Activated CD8-positive, alpha-beta memory T cell treated with anti-CD3 and anti-CD28 coated beads, Interleukin-2, amount 10 ng/mL, durations not matched to agents 7 days and 5 days (primary cell): ENCODE measurements at places on chromosomes 3 and 15.

DNA sequence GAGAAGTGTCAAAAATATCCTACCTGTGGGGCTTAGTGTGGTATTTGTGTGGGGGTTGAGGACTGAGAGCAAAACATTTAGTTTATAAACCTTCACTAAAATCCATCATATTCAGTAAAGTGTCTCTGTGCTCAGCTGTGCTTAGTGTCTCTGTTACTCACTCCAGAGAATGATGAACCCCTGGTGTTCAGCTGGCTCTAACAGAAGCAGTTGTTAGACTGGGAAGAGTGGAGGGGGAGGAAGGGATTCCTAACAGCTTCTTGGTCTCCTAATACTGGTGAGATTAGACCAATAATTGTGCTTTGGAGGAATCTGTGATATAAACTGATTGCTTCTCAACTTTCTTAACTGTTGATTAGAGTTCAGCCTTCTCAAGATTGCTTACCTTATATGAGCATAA is 1123.5 kb downstream of the ROBO2 start:
- no peak for DNase-seq
- no peak overlapping the region for H3K4me3 ChIP-seq
- no peaks in the 10 kb centered on the region for H3K27me3 ChIP-seq
- no peaks in the 10 kb centered on the region for H3K4me1 ChIP-seq

DNA sequence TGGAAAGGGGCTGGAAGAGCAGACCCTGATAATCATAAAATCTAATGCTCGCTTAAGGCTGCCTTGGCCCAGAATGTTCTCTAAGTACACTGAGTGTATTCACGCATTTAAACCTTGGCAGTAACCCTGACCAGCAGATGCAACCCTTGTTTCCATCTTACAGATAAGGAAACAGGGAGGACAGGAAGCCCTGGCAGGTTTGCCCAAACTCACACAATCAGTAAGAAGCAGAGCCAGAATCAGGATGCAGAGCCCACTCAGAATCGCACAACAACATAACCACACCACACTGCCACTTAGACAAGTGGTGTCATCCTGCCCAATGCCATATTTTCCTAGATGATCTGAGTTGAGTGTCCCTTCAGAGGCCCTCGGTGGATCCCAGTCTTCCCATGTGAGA is 214.5 kb upstream of the HES1 start:
- H3K36me3 ChIP-seq: no peaks in the 10 kb centered on the region
- no peak for DNase-seq
- no peaks in the 10 kb centered on the region for H3K4me1 ChIP-seq
- H3K27me3 ChIP-seq: peaks cover 6% of the 10 kb centered on the region

GRCh38 chr3:13085081-13085845 is 12.0 kb upstream of the IQSEC1 start:
- H3K27ac ChIP-seq: no peak overlapping the region
- H3K4me3 ChIP-seq: no peak overlapping the region
- peaks cover 8% of the 10 kb centered on the region for H3K4me1 ChIP-seq
- H3K36me3 ChIP-seq: no peaks in the 10 kb centered on the region

DNA sequence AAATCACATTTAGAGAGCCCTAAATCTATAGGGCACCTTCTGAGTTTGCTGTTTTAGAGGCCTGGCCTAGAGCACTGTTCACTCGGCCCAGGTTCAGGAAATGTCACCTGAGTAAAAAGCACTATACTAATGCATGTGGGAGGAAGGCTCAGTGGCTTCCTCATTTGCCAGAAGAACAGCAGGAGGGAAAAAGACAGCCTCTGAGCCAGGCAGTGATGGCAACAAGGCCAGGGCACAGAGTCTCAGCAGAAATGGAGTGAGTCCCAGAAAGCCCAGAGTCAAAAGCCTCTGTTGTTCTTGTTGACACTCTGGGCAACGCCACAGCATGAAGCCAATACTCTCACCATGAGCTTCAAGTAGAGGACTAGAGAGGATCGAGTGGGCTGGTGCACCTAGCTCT is 25.9 kb downstream of the LTF start:
- peaks cover 21% of the 10 kb centered on the region for H3K4me1 ChIP-seq
- no peak overlapping the region for H3K27ac ChIP-seq
- H3K4me3 ChIP-seq: no peak overlapping the region
- no peaks in the 10 kb centered on the region for H3K36me3 ChIP-seq
- H3K27me3 ChIP-seq: no peaks in the 10 kb centered on the region

- no peaks in the 10 kb centered on the region for H3K27me3 ChIP-seq
- H3K27ac ChIP-seq: peak overlapping the region; percentile 60
- H3K4me1 ChIP-seq: peaks cover 16% of the 10 kb centered on the region
Observed at GRCh38 chr3:142028243-142028777, 121.0 kb downstream of the TFDP2 start.

- H3K4me1 ChIP-seq: peaks cover 19% of the 10 kb centered on the region
- H3K4me3 ChIP-seq: no peak overlapping the region
- H3K36me3 ChIP-seq: no peaks in the 10 kb centered on the region
- H3K27ac ChIP-seq: peak overlapping the region; percentile 14
- peak; percentile 54 for DNase-seq
Observed at GRCh38 chr3:46695177-46695961, 1.9 kb upstream of the ALS2CL start.

DNA sequence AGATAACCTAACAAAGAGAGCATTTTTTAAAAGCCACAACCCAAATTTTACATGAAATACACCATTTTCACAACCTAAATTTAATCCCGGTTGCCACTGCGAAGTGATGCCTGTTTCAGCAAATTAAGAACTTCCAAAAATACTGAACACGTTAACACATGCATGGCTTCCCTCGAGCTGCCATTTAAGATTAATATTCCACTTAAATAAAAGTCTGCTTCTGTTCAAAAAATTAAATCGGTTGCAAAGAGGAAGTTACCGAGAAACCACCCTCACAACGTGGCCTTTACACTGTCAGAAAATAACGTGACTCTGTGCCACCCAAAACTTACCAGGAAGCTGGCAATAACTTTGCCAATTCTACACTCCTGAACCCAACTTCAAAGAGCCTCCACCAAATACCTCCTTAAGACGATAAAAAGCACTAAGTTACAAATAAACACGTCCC is 1.2 kb downstream of the TBL1XR1 start:
- peaks cover 30% of the 10 kb centered on the region for H3K36me3 ChIP-seq
- H3K4me3 ChIP-seq: peak overlapping the region; percentile 95
- DNase-seq: no peak
- H3K4me1 ChIP-seq: peaks cover 56% of the 10 kb centered on the region

GRCh38 chr15:57849317-57849716 is 142.8 kb downstream of the POLR2M start:
- peaks cover 2% of the 10 kb centered on the region for H3K4me1 ChIP-seq
- H3K4me3 ChIP-seq: no peak overlapping the region
- no peak for DNase-seq
- H3K27me3 ChIP-seq: peaks cover 33% of the 10 kb centered on the region
- H3K36me3 ChIP-seq: no peaks in the 10 kb centered on the region

DNA sequence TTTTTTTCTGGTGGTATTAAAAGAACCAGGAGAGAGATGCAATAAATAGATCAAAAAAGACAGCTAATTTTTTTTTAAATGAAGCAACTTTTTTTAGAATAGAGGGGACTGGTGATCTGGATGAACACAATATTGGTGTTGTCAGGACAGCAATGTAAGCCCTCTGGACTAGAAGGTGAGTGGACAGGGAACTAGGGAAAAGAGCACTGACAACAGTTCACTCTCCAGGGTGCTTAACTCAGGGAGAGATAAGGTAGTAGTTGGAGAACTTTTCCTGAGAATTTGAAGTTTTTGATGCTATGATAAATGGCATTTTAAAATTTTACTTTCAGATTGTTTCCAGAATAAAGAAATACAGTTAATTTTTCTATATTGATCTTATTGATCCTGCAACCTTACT is 158.3 kb upstream of the STAC start:
- no peaks in the 10 kb centered on the region for H3K4me1 ChIP-seq
- no peak for DNase-seq
- no peak overlapping the region for H3K27ac ChIP-seq
- H3K4me3 ChIP-seq: no peak overlapping the region
- no peaks in the 10 kb centered on the region for H3K27me3 ChIP-seq
- H3K36me3 ChIP-seq: no peaks in the 10 kb centered on the region

DNA sequence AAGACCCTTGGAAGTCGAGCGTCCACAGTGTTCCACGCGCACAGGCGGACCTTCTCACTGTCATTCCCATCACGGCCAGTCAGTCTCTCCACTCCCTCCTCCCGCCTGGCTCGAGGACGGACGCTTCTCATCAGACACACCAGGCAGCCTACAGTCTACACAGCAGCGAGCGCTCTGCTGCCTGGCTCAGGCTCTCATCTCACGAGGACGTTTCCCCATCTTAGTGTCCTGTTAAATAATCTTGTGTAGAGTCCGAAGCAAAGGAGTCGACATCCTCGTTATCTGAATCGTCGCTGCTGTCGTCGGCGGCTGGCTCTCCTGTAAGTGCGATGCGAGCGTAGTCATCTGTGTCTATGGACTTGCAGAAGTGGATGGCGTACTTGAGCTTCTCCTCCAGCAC is 12.4 kb upstream of the OCA2 start:
- H3K27me3 ChIP-seq: peaks cover 9% of the 10 kb centered on the region
- DNase-seq: no peak
- H3K27ac ChIP-seq: no peak overlapping the region
- peaks cover 8% of the 10 kb centered on the region for H3K36me3 ChIP-seq

DNA sequence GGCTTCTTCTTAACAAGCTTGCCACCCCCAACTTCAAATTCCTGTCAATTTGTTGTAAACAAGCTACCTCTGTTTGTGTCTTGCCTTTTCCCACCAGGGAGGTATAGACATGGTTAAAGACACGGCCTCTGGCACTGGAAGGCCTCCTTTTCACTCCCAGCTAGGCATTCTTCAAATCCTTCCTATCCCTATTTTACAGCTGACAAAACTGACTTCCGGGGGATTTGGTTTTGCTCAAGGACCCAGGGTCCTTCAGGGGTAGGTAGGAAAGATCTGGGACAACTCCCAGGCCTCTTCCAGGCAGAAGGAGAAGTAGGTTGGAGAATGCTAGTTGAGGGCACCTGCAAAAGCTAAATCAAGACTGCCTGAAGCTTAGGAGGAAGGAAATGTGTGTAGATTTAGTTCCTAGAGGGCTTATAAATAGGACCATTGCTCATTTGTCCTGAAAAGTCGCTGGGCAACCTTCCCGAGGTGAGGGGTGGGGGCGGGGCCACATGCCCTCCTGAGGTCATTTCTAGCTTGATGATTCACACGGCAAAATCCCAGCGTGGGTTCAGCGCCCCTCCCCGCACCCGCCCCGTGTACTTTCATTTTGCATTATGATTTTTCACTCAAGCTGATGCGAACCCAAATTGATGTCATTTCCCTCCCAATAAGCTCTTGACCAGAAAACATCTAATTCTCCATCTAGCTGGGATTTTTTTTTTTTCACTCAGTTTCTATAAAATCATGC is 365.5 kb downstream of the SHQ1 start:
- H3K36me3 ChIP-seq: peaks cover 11% of the 10 kb centered on the region
- H3K27me3 ChIP-seq: no peaks in the 10 kb centered on the region
- H3K27ac ChIP-seq: peak overlapping the region; percentile 88
- peaks cover 64% of the 10 kb centered on the region for H3K4me1 ChIP-seq
- DNase-seq: peak; percentile 89

- DNase-seq: no peak
- no peak overlapping the region for H3K27ac ChIP-seq
- no peaks in the 10 kb centered on the region for H3K36me3 ChIP-seq
Observed at GRCh38 chr15:30889196-30889595, 14.5 kb upstream of the FAN1 start.

DNA sequence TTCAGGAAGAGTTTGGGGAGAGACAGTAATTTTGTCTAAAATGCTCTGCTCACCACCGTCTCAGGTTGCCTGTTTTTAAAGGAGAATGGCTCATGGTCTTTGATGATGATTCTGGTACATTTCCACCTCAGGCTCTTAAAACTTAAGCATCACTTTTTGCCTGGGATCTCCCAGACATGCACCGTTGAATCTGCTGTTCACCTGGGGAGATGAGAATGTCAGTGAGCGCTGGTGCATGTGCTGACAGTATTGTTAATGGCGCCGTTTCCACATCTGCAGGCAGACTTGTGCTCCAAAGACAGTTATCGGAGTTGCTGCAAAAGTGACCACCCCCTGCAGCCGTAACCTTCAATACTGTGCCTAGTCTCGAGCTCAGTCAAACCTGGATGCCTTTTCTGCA is 219.0 kb upstream of the TPM1 start:
- H3K4me1 ChIP-seq: no peaks in the 10 kb centered on the region
- H3K27ac ChIP-seq: no peak overlapping the region
- H3K27me3 ChIP-seq: peaks cover 11% of the 10 kb centered on the region
- no peak overlapping the region for H3K4me3 ChIP-seq

GRCh38 chr3:74507691-74508090 is 106.8 kb downstream of the CNTN3 start:
- H3K27ac ChIP-seq: no peak overlapping the region
- no peak for DNase-seq
- H3K4me3 ChIP-seq: no peak overlapping the region
- no peaks in the 10 kb centered on the region for H3K4me1 ChIP-seq

DNA sequence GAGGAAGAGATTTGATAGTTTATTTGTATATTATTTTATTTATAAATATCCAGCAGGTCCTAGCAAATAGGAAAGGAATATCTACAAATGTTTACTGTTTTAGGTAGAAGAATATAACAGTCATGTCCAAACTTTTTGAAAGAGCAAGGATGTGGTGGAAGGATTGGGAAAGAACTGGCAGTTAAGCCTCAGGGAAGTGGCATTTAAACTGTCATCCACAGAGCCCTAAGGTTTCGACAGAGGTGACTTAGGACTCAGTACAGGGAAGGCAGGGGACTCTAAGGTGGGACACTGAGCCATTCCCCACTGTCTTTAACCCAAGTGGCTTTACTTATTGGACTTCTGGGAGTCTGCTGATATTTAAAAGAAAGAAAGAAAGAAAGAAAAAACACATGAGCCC is 11.8 kb upstream of the TMEM87A start:
- no peak overlapping the region for H3K27ac ChIP-seq
- DNase-seq: no peak
- H3K4me3 ChIP-seq: no peak overlapping the region
- no peaks in the 10 kb centered on the region for H3K27me3 ChIP-seq
- H3K36me3 ChIP-seq: peaks cover 9% of the 10 kb centered on the region
- no peaks in the 10 kb centered on the region for H3K4me1 ChIP-seq

DNA sequence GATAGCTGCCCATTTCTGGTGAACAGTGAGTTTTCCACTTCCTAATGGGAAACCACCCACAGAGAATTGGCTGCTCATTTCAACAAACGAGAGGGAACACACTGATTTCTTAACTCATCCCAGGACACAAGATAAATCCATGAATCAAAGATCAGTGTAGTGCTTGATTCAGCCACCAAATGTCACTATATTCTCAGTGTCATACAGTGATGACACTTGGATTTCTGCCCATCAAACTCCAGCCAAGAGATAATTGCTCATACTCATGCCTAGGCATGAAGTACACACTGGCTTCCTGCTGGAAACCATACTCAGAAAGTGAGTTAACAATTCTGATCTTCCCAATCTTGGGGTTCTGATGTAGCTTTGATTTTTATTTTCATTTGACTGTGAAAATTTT is 35.4 kb upstream of the GRM7 start:
- H3K36me3 ChIP-seq: no peaks in the 10 kb centered on the region
- no peak overlapping the region for H3K4me3 ChIP-seq
- DNase-seq: no peak
- no peaks in the 10 kb centered on the region for H3K4me1 ChIP-seq

GRCh38 chr3:133860519-133860918 is 35.2 kb downstream of the RAB6B start:
- DNase-seq: no peak
- H3K27me3 ChIP-seq: no peaks in the 10 kb centered on the region
- no peak overlapping the region for H3K27ac ChIP-seq
- no peaks in the 10 kb centered on the region for H3K36me3 ChIP-seq
